ENCODE measurements at places on chromosomes 3 and 15. TPM values are rescaled to one million over a fixed set of nuclear protein-coding genes. Genes with fewer than 3 reads are reported as not detected.

Gene TP63
- total RNA-seq = 0.31 TPM

Gene PPARG
- 0.75 TPM for total RNA-seq

Gene OSTN
- total RNA-seq = not detected

Gene CTXN2
- total RNA-seq = not detected

Gene ST3GAL6
- total RNA-seq = 0.45 TPM

Gene CPNE9
- 0.45 TPM for total RNA-seq

Gene SH2D7
- not detected for total RNA-seq

Gene GOLGA6L7
- total RNA-seq = not detected

Gene CHSY1
- total RNA-seq = 5.8 TPM

Gene OSBPL10
- total RNA-seq = not detected

Gene PYGO1
- total RNA-seq = not detected

Gene CHRM5
- not detected for total RNA-seq

Gene GRM2
- total RNA-seq = 4.2 TPM

Gene CTXND1
- not detected for total RNA-seq

DNA sequence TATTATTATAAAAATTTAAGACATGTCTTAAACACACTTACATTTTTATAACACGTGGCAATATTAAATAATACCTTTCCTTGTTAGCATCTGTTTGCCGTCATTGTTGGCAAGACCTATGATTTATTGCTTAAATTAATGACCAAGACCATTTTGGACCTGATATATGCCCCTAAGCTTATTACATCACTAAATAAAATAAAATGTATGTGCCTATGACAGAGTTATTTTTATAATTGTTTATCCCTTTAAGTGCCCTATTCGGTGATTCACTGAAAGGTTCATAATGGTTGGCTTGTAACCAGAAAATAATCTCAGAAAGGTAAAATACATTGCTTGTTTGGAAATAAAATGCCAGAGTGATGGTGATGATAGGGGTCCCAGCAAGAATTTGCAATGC lies 17.5 kb downstream of the CDIN1 start:
- no peak overlapping the region for H3K27ac ChIP-seq
- no peak overlapping the region for H3K4me3 ChIP-seq
- no peaks in the 10 kb centered on the region for H3K4me1 ChIP-seq

- no peak overlapping the region for H3K27ac ChIP-seq
- H3K4me3 ChIP-seq = no peak overlapping the region
- H3K36me3 ChIP-seq = peaks cover 4% of the 10 kb centered on the region
Measured at GRCh38 chr3:177180506-177180905, 16.8 kb downstream of the TBL1XR1 start.

DNA sequence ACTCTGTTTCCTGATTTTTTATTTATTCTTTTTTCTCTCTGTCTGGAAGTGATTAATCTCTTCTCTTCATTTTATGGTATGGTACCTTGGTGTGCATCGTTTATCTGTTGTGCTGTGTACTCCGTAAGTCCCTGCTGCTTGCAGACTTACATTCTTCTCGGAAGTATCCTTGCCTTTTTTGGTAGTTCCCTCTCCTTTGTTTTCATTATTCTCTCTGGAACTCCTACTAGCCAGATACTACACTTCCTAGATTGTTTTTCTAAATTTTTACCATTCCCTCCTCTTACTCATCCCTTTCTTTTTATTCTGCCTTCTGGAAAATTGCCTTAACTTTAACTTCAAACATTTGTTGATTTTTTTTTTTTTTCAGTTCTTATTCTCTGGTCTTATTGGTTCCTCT lies 27.2 kb downstream of the PIK3CA start:
- DNase-seq = no peak
- no peak overlapping the region for H3K27ac ChIP-seq
- peaks cover 3% of the 10 kb centered on the region for H3K4me1 ChIP-seq
- no peaks in the 10 kb centered on the region for H3K27me3 ChIP-seq
- no peaks in the 10 kb centered on the region for H3K36me3 ChIP-seq
- H3K4me3 ChIP-seq = no peak overlapping the region

DNA sequence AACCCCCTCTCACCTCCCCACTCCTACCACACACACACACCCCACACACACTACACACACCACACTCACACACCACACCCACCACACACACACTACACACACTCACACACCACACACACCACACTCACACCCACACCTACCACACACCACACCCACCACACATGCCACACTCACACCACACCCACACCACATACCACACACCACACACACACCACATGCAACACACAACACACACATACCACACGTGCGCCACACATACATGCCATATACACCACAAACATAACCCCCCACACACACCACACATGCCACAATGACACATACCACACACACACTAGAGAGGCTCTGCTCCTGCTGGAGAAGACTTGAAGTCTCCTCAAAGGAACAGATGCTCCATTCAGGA lies 5.9 kb upstream of the ITPKA start:
- peaks cover 22% of the 10 kb centered on the region for H3K4me1 ChIP-seq
- no peak for DNase-seq
- no peak overlapping the region for H3K27ac ChIP-seq
- H3K27me3 ChIP-seq = no peaks in the 10 kb centered on the region

DNA sequence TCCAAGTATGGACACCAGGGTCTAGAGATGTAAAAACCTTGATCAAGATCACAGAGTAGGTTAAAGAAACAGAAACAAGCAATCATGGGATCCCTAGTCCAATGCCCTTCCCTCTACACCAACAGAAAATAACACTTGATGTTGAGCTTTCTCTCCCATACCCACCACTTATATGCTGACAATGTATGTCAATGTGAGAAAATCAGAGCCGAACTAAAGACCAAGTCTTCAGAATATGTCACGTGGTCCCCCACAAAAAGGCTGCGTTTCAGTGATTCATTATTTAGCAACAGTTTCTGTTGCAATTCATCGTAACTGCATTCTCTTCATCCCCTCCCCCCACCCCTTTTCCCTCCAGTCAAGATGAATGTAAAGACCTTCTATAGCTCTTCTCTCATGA lies 278.9 kb upstream of the STT3B start:
- no peak overlapping the region for H3K4me3 ChIP-seq
- no peaks in the 10 kb centered on the region for H3K27me3 ChIP-seq
- DNase-seq = peak; percentile 38
- peaks cover 7% of the 10 kb centered on the region for H3K4me1 ChIP-seq

- H3K4me1 ChIP-seq = no peaks in the 10 kb centered on the region
- no peaks in the 10 kb centered on the region for H3K36me3 ChIP-seq
- no peak for DNase-seq
Measured at GRCh38 chr3:31193871-31194270, 299.4 kb upstream of the GADL1 start.

- DNase-seq = no peak
- H3K4me3 ChIP-seq = no peak overlapping the region
- no peaks in the 10 kb centered on the region for H3K4me1 ChIP-seq
- no peak overlapping the region for H3K27ac ChIP-seq
Measured at GRCh38 chr3:88996691-88997090, 110.7 kb upstream of the EPHA3 start.

DNA sequence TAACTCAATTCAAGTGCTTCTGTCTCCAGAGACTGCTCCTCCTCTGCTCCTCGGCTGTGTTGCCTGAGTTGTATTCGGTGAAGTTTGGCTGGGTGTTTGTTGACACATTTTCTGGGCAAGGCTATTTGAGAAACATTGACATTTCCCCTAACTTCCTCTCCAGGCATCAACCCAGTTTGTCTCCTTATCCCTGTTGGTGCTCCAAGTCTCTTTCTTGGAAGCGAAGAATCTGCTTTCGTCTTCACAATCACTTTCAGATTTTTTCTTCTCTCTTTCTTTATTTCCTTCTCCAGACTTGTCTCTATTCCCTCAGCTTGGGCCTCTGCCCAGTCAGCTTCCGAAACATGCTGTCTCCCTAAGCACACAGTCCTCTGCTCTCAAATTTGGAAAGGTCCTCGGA lies 84.7 kb downstream of the ETV5 start:
- no peak overlapping the region for H3K27ac ChIP-seq
- H3K27me3 ChIP-seq = no peaks in the 10 kb centered on the region
- no peak overlapping the region for H3K4me3 ChIP-seq
- no peak for DNase-seq
- H3K36me3 ChIP-seq = no peaks in the 10 kb centered on the region

GRCh38 chr3:54123003-54123775 lies 837 bp downstream of the CACNA2D3 start:
- no peak overlapping the region for H3K27ac ChIP-seq
- DNase-seq = no peak
- H3K4me1 ChIP-seq = no peaks in the 10 kb centered on the region
- H3K27me3 ChIP-seq = peaks cover 60% of the 10 kb centered on the region
- no peak overlapping the region for H3K4me3 ChIP-seq

- H3K27ac ChIP-seq = no peak overlapping the region
- no peaks in the 10 kb centered on the region for H3K36me3 ChIP-seq
- no peak overlapping the region for H3K4me3 ChIP-seq
- H3K4me1 ChIP-seq = no peaks in the 10 kb centered on the region
- DNase-seq = no peak
Measured at GRCh38 chr3:101151286-101151913, 158.2 kb upstream of the ABI3BP start.

GRCh38 chr3:168794427-168794826 lies 698.7 kb upstream of the GOLIM4 start:
- no peak for DNase-seq
- no peaks in the 10 kb centered on the region for H3K36me3 ChIP-seq
- H3K27ac ChIP-seq = no peak overlapping the region

DNA sequence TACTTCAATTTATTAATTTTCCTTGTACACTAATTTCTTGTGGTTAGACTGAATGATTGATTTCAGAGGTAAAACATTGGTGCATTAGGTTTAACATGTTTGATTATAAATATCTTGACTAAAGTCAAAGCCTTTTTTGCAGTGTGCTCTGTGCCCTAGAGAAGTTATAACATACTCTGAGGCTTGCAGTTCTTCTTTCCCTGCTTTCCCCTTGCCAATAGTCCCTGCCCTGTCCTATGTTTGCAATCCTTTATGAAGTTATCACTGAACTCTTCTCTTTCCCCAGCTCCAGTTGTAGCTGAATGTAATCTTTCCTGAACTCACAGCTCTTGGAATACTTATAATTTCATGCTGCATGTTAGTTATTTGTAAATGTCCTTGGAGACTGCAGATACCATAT lies 35.6 kb downstream of the USP3 start:
- no peak overlapping the region for H3K4me3 ChIP-seq
- DNase-seq = no peak

DNA sequence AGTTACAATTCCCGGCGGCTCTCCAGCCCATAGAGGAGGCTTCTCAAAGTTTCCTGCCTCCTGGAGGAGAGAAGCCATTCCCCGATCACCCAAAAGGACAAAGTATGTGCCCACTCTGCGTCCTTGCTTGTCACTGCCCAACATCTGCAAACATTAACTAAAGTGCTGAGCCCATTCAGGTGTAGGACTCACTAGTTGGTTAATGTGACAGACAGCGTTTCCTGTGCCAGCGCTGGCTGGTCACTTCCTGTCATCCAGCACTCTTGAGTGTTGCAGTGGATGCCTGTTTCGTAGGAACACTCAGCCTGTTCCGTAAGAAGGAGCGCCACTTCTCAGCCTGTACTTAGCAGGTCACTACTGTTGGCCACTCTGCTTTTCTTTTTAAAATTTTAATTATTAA lies 100.3 kb downstream of the APBA2 start:
- peaks cover 30% of the 10 kb centered on the region for H3K4me1 ChIP-seq
- no peak overlapping the region for H3K4me3 ChIP-seq
- DNase-seq = no peak
- H3K27me3 ChIP-seq = no peaks in the 10 kb centered on the region

GRCh38 chr15:100703032-100703578 lies 100.7 kb downstream of the ASB7 start:
- no peak overlapping the region for H3K4me3 ChIP-seq
- H3K36me3 ChIP-seq = no peaks in the 10 kb centered on the region
- no peak for DNase-seq
- no peaks in the 10 kb centered on the region for H3K4me1 ChIP-seq
- no peak overlapping the region for H3K27ac ChIP-seq

DNA sequence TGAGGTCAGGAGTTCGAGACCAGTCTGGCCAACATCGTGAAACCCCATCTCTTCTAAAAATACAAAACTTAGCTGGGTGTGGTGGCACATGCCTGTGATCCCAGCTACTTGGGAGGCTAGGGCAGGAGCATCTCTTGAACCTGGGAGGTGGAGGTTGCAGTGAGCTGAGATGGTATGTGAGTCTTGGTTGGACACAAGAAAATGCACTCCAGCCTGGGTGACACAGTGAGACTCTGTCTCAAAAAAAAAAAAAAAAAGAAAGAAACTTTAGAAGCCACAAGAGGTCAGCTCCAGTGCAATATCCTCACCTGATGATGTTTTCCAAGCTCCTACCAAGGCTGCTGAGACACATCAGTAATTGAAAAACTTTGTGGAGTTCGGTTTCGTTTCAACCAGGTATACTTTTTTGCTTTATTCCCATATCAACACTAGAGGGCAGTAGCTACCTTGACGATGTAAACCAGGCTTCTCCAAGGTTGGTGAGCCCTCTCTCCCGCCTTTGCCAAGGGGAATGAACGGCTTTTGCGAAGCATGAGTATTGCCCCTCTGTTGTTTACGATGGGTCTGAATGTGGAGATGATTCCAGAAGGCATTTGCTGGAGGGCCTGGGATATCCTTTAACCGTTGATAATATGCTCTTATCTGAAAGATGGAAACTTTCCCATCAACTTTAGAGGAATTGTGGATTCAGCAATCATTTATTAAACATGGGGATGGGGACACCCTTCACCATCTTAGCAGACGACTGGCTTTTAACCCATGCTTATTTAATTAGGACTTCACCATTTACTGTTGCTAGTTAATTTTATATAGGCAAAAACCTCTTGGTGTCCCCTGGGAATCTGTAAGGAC lies 202.8 kb downstream of the SV2B start:
- no peak overlapping the region for H3K27ac ChIP-seq
- no peak overlapping the region for H3K4me3 ChIP-seq
- no peaks in the 10 kb centered on the region for H3K27me3 ChIP-seq
- H3K4me1 ChIP-seq = peaks cover 30% of the 10 kb centered on the region
- H3K36me3 ChIP-seq = no peaks in the 10 kb centered on the region

DNA sequence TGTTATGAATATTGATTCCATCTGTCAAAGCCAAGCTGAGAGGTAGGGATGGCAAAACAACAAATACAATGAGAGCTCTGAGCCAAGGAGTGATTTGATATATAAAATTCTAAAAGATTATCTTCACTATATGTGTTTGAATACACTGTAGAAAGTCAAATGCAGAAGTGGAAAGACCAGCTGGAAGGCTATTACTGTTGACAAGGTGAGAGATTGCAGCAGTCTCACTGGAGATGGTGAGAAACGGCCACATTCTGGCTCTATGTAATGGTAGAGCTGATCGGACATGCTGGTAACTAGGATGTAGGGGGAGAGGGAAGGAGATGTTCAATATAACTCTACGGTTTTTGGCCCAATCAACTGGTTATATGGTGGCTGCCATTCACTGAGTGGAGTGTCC lies 434.2 kb upstream of the SUCLG2 start:
- no peaks in the 10 kb centered on the region for H3K36me3 ChIP-seq
- H3K27ac ChIP-seq = no peak overlapping the region
- no peaks in the 10 kb centered on the region for H3K27me3 ChIP-seq
- DNase-seq = no peak

Data from CD4-positive, alpha-beta T cell (primary cell).